ENCODE measurements at places on chromosomes 16 and 17.

- no peak for DNase-seq
These were observed 25.0 kb upstream of the KCNJ2 start for GRCh38 chr17:70144260-70144846.

DNA sequence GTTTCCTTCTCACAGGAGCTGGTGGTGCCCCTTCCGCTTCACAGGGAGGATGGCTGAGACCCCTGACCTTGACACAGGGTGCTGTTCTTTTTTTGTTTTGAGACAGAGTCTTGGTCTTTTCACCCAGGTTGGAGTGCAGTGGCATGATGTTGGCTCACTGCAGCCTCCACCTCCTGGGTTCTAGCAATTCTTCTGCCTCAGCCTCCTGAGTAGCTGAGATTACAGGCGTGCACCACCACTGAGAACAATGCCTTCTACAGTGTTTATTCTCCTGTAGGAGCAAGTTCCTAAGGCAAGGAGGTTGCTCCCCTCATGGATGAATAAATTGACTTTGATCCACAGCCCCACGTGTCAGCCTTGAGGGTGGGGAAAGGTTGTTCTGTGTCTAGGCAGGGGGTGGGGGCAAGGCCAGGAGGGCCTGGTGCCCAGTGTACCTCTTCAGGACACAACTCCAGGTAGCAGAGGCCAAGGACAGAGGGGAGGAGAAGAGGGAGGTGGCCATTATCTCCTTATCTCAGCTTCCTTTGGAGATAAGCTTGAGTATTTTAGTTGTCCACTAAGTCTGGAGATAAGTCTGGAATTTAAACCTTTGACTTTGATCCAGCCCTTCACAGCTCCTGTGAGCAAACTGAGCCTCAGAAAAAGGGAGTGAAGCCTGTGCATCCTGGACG lies 159.4 kb downstream of the SEC14L1 start:
- DNase-seq, result no peak

DNA sequence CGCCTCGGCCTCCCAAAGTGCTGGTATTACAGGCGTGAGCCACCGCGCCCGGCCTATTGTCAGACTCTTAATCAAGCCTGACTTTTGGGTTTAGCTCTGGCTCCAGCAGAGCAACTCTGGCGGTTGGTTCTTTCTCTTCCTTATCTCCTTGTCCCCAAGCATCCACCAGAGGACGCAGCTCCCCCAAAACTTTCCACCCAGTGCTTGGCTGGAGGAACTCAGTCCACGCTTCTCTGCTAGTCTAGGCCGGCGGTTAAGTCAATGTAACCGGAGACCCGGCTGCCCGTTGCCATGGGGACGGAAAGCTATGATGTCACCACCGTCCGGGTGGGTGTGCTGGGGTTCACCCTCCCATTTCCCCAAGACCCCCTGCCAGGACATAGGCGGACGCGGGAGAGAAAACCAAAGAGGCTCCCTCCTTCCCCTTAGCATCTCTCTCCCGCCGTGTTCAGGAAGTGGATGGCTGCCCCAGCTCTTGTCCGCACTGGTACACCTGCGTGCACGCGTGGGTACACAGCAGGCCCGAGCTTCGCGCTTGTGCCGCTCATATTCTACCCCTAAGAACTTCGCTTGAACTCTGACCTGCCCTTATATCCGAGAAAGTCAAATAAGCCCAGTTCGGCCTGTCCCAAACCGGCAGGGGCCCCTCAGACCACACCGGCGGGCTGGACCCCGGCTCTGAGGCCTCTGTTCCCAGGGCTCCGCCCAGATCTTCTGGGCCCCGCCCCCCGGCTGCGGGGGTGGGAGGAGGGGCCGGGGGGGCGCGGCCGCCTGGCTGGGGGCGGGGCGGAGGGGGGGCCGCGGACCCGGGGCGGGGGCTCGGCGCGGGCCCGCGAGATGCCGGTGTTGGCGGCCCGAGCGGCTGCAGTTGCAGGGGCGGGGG lies at the start of gene RND2:
Gene RND2 (plus strand): TSS at position 825 of the 883 bp plus-strand sequence. CDS start 117 bp downstream, outside the sequence.
- peak; percentile 94 for DNase-seq

GRCh38 chr17:43818966-43819365 lies 14.0 kb downstream of the MPP3 start:
- no peak for DNase-seq

- DNase-seq, result no peak
These were observed 52.8 kb downstream of the SDK2 start for GRCh38 chr17:73591296-73592078.

DNA sequence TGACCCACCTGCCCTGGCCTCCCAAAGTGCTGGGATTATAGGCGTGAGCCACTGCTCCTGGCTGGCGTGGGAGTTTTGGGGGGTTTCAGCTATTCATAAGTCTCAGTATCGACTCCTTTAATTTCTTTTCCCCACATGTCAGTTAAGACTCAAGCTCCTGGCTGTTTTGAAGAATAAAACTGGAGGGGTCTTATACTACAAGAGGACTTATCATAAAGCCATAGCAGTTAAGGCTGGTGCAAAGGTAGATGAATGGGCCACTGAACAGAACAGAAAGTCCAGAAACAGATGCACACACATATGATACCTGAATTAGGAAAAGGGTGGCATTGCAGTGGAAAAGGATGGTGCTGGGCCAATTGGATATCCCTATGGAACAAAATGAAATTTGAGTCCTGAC lies 47.4 kb downstream of the TBX4 start:
- DNase-seq, result no peak

- DNase-seq, result no peak
These were observed 232.7 kb upstream of the CDH5 start for GRCh38 chr16:66133643-66134338.

All from NCI-H1694 (cell line).